Activated T-helper 1 cell treated with anti-CD3 and anti-CD28 coated beads, Interleukin-2, amount 50 U/mL, for 16 hours (primary cell): ENCODE measurements at places on chromosomes 1 and 21.

DNA sequence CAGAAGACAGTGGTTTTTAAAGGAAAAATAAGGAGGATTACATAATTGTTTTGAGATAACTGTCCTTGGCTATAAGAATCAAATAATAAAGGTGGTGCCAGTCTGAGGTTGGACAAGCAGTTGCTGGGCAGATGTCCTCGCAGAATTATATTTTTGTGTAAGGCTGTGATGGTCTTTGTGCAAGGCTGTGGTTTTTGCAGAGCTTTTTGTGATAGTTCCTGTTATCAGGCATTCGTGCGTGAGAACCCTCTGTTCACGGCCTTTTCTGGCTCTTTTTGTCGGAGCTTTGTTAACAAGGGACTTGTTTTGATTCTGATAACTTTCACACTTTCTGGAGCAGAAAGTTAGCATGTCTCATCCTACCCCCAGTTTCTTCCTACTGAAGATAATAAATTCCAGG lies 33.4 kb downstream of the SH3BP5L start:
- DNase-seq, result no peak

DNA sequence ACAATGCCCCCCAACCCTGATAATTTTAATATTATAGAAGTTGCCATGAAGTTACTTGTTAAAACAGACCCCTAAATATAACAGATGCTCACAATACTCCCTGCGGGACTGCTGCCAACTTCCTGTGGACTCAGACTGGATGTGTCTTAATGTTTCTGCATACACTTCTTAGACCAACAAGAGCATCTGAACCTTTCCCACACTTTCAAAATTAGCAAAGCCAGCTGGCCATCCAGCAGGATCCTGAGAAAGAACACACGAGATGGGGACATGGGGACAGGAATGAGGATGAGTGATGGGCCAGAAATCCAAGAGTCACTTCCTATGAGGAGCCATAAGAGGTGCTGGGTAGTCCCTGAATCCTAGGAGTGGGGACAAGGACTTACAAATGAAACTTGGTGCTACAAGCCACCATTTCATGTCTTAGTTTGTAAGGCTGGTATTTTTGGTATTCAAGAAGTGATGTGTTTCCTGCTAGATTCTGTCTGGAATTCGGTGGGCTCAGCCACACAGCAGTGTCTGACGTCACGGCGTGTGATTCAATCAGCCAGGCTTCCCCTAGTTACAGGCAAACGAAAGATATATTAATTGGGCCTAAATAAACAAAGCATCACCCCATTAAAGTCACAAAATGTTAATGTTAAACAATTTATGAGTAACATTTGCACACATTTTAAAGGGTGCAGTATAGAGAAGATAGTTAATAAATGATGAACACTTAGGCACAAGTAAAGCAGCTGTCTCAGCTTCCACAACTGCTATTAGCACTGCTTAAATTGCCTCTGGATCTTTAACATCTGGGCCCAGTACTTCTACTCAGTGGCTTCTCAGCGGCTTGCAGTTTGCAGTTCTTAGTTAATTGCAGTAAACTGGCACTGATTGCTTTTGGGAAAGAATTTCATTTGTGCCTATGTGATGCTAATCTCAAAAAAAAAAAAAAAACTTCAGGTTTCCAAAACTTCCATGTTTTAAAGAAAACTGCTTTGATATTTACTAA lies 41.2 kb upstream of the RGS8 start:
- no peak for DNase-seq

DNA sequence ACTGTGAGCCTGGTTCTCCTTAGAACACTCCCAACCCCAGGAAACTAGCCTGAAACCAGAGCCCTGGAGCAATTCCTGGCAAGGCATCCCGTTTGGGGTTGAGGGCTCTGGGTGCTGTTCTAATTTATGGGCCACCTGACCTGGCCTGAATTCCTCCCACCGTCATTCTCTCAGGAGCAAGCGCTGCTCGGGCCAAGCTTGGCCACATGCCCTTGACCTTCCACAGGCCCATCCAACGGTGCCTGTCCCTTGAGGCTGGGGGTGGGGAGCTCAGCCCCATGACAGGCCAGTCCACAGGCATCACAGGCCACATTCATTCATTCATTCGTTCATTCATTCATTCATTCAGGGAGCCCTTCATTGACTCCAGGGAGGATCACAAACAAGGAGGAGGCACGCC lies 5.3 kb downstream of the PADI2 start:
- DNase-seq, result no peak

DNA sequence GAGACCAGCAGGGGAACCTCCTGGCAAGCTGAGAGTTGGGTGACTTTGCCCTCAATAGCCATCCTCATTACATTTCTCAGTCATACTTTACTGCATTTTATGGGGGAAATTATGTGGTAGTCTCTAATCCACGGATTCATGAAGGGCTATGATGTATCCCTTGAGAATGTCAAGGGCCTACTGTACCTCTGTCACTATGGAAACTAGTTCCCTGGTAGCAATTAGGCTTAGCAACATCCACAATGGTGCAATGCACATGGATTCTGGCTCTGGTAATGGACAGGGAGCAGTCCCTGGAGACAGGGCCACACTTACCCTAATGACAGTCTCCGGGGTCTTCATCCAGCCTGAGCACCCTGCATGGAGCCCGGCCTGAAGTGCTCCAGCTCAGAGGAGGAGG lies 26.5 kb downstream of the LRRN2 start:
- no peak for DNase-seq

DNA sequence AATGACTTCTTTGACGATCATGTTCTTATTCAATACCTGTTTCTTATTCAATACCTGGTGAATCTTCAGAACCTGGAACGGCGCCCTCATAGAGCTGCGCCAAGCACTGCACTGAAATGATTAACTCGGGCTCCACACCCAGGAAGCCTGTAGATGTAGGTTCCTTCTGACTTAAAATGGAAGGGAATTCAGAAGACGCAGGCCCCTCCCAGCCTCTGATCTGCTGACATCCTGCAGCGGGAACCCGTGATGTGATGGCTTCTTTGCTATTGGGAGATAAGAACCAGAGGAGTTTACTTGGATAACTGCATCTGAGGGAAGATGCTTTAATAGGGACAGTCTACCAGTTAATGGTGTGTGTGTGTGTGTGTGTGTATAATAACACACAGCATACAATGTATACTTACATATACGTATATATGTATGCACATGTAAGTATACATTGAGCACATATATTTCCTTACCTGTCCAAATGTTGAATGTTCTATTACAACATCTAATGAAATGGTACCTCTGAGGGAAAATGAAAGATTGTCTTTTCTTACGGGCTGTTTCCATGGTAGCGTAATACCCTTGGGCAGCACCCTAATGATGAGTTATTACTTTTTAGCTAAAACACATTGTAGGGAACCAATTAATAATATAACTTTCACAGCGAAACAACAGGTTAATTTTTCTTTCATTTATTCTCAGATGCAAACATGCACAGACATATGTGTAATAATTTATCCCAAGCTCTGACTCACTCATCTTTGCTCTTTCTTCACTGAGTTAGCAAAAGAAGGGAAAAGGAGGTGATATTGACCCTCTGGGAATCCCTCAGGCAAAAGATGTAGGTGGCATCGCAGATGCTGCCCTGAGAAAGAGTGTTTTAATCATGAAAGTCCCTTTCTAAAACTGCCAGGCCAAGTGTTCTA lies 379.8 kb downstream of the SIPA1L2 start:
- DNase-seq, result no peak
